ENCODE measurements at places on chromosomes 3 and 15.

GRCh38 chr3:7194071-7194835 is 333.3 kb downstream of the GRM7 start:
- no peak for DNase-seq

GRCh38 chr3:193831495-193832455 is 238.8 kb downstream of the OPA1 start:
- DNase-seq: no peak

DNA sequence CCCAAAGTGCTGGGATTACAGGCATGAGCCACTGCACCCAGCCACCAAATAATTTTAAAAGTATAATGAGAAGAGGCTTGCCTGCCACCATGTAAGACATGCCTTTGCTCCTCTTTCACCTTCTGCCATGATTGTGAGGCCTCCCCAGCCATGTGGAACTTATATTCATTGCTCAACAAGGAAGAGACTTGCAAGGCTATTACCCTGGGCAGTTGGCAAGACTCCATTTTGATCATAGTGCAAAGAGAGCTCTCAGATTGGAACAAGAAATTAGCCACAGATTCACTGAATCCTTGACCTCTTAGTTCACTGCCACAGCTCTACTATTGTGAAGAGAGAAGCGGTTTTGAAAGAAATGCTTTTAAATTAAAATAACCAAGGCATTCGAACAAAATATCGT is 6.1 kb downstream of the SCAP start:
- DNase-seq: no peak

DNA sequence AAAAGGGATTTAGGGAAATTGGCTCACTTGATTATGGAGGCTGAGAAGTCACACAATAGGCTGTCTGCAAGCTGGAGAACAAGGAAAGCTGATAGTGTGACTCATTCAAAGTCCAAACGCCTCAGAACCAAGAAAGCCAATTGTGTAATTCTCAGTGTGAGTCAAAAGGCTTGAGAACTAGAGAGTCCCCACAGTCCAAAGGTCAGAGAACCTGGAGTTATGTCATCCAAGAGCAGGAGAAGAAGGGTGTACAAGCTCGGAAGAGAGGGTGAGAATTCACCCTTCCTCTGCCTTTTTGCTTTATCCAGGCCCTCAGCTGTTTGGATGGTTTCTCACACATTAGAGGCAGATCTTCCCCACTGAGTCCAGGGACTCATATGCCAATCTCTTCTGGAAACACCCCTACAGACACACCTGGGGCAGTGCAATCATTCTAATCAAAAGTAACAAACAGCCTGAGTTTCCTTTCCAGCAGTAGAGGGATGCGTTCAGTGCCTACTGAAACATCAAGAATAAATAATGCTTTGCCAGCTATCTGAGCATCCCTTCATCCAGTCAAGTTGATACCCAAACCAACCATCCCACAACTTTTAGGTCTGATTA is 271.5 kb downstream of the SATB1 start:
- DNase-seq: no peak

- DNase-seq: no peak
These were observed 6.8 kb downstream of the PRRT3 start for GRCh38 chr3:9945358-9945757.

DNA sequence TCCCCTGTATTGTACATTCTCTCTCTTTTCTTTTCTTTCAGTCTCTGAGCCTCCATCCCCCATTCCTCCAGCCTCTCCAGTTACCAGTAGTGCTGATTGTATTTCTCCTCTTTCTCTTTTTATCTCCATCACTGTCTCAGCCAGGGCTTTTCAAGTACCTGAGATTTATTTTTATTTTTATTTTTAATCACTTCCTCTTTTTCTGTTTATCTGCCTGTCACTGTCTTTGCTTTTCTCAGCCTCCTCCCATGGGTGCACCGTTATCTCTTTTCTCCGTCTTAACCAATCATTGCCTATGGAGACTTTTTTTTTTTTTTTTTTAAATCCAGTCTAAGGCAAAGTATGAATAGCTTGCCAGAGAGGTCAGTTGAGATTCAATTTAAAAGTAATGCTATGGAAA is 359.3 kb downstream of the GAP43 start:
- DNase-seq: no peak

GRCh38 chr3:74214286-74214685 is 400.2 kb downstream of the CNTN3 start:
- DNase-seq: no peak

DNA sequence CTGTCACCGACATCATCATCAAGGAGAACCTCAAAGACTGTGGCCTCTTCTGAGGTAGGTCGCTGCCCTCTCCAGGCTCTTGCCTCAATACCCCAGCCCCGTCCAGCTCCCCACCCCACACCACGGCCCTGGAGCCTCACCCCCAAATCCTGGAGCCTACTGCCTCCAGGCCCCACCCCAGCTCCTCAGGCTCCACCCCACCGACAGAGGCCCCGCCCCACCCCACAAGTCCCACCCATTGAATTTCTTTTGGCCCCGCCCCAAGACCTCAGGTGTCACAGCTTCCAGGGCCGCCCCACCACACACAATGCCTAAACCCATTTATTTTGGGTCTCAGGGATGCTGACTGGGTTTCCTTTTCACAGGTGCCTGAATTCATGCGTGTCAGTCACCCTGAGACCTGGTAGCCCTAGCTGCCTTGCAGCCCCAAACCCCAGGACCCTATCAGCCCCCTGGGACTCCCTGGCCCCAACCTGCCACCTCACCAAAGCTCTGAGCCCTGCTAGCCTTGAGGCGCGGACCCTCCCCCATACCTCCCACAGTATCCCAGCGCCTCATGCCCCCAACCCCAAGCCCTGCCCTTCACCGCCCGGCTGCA is 3.6 kb downstream of the GNAT1 start:
- no peak for DNase-seq

DNA sequence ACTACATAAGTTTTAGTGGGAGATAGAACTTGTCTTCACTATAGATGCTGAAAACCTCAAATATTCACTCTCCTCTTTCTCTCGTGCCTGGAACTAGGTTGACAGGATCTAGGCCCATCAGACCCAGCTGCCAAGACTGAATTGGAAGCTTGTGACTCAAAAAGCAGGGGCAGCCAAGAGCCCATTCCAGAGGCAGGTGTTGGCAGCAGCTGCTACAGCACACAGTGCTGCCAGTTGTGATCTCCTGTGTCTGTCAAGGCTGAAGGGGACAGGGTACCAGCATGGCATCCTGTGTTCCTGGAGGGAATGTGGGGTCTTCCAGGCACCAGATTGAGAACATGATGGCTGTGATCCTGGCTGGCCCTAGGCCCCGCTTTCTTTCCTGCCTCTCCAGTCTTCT is 92.5 kb upstream of the MB21D2 start:
- no peak for DNase-seq

DNA sequence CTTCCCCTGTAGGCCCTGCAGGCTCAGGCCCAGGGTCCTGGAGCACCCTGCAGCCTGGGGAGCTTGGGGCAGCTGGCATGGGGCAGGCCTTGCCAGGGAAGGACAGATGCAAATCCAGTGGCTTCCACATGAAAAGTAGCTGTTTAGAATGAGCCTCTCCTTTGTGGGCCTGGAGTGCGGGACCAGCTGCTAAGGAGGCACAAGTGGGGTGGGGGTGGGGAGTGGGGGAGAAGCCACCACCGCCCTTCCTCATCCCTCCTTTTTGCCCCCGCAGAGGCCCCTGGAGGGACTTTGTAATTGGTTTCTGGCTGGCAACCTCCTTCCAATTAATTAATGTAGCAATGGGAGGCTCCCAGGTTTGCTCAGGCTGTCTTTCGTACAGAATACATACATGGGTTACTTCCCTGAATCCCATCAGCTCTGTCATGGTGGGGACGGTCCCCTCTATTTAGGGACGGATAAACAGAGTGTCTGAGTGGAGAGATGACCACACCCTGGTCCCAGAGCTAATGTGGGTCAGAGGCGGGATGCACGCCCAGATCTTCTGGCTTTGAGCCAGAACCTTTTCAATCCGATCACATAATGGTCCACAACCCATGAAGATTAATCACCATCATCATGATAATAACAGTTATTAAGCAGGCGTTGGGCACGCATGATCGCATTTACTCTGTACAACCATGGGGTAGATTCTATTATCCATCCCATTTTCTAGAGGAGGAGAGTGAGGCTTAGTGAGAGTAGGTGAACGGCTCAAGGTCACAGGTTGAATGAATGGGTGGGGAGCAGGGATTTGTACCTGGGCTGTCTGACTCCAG is 6.2 kb downstream of the CORO2B start:
- DNase-seq: no peak

GRCh38 chr3:159789017-159789416 is 199.6 kb upstream of the IL12A start:
- no peak for DNase-seq

- DNase-seq: no peak
These were observed 8.2 kb downstream of the ZPLD1 start for GRCh38 chr3:102443021-102443420.

- DNase-seq: no peak
These were observed 85.3 kb downstream of the PLXNA1 start for GRCh38 chr3:127068111-127068810.

DNA sequence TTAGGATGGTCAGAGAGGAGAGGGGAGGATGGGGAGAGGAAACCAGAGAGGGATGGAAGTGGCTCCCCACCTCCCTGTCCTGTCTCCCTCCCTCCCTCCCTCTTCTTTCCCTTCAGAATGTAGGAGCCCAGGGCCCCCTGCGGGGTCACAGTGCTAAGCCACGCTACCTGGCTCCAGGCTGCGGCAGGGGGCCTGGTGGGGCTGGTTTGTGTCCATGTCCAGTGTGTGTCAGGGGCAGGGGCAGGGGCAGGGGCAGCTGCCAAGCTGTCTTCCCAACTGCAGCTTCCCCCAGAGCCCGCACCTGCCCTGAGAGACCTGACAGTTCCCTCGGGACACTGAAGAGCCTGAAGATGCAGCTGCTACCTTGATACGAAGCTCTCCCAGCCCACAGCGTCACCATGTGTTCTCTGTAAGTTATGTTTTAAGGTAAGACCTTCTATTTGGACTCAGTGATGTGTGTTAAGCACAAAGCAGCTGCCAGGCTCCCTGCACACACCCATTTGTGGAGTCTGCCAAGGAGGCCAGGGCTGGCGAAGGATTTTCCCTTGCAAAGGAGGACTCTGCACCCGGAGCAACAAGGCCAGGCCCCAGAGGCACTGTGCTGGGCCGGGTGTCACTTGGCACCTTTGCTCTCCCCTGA is 121.8 kb upstream of the SMAD3 start:
- no peak for DNase-seq

GRCh38 chr3:115071601-115072000 is 75.5 kb downstream of the ZBTB20 start:
- DNase-seq: no peak

DNA sequence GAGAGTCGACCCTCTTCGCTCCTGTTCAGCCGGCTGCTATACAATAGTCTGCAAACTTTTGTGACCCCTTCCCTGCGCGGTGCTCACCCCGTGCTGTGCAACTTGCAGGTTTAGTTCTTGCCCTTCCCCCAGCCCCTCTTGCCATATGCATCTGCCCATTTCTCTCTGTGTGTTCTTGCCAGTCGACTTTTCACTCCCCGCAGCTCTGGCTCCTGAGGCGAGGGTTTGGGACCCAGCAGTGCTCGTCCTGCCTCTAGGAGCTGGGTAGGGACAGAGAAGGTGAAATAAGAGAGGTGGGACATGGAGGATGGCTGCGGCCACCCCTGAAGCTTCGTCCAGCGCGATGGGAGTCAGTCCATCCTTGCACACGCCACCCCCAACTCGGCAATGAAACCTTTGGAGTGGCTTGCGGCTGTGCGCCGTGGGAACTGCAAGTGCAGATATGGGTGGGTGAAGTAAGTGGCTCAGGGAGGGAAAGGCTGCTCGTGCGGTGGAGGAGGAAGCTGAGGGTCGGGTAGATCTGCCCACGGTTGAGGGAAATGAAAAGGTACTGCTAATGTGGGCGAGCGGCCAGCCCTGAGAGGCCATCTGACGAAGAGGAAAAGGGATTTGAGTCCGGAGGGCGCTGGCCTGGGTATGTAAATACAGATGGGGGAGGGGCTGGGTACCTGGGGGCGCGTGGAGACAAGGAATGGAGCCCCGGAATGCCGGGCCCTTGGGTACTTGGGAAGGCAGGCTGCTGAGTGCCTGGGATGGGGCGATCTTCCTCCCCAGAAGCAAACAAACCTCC is 1.0 kb downstream of the LRRC3B start:
- no peak for DNase-seq

GRCh38 chr3:69385723-69386555 is at the start of gene FRMD4B:
Gene FRMD4B, minus strand, starts transcription at chr3:69386088. Its CDS starts 99 bp downstream, at chr3:69385989.
- no peak for DNase-seq

- DNase-seq: no peak
These were observed 25.9 kb downstream of the DUOX1 start for GRCh38 chr15:45155739-45156138.

GRCh38 chr3:46672349-46672695 is 21.2 kb downstream of the ALS2CL start:
- DNase-seq: no peak

DNA sequence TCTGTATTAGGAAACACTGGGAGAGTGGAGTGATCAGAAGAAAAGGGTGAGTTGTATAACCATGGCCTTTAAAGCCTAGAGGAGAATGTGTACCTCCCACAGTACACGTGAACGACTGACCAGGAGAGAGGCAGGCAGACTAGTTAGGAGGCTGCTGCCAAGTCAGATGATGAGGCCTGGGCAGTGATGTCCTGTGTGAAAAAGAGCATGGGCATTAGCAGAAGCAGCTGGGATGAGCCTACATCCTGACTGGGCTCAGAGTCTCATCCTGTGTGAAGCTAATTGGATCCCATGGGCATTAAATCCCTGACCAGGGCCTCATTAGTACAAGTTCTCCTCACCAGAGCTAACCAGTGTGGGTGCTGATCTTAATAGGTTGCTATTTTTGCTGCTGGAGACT is 89.1 kb upstream of the SLC2A2 start:
- no peak for DNase-seq

DNA sequence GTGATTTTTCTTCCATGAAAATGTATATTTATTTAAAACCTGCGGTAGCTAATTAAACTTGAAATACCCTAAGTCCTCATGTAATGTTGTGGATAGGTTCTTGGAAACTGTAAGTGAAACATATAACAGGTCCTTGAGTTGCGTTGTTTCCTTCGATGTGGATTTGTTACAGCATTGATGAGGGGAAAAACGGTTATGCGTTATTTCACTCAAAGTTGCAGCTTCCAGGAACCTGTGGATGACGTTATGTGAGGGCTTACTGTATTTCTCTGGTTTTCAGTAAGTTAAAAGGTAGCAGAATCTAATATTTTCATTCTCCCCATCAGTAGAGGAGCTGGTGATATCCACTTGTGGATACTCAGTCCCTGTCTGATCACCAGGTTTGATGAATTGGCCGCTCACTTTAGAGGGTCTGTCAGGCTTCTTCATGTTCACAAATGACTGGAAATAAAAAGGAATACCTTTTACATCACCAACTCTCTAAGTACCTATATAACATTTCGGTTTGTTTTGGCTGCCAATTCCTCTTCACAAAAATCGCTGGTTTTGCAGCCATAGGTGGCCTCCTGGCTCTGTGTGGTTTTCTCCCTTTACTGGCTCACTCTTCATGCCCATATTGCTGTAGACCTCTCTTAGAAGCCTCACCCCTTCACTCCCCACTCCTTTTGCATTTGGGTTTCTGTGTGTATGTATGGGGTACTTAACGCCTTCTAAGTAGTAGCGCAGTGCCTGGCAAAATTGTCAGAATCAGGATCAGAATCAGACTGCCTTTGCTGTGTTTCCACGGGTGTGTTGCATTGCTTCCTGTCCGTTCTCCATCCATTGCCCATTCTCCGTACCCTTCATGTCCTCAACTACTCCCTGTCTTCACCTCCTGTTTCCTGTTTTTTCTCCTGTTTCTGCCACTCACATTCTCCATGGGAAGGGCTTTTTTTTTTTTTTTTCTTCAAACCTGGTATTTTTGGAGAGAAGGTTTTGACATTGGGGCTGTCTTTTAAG is 112.6 kb downstream of the FNDC3B start:
- DNase-seq: no peak

- no peak for DNase-seq
These were observed 40.5 kb upstream of the IGSF10 start for GRCh38 chr3:151501171-151501922.
